Activated naive CD4-positive, alpha-beta T cell treated with anti-CD3 and anti-CD28 coated beads, Interleukin-2, amount 10 ng/mL, durations not matched to agents 7 days and 5 days (primary cell): ENCODE measurements at places on chromosomes 2 and 18.

DNA sequence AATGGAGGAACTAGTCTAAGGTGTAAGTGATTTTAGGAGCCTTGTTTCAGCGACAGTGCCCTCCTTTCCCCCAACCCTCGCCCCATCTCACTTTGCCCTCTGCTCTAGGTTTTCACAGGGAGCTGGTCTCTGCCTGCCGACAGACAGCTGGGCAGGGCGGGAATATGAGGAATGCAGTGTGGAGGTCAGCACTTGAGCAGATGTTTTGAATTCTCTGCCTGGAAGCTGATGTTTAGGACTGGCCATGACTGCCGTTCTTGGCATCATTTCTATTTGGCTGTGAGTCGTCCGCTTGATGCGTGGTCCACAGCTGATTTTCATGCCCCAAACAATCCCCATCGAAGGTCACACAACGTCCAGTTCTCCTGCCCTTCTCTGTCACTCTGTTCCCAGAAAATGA lies 55.1 kb upstream of the SIX3 start:
- no peak for DNase-seq

DNA sequence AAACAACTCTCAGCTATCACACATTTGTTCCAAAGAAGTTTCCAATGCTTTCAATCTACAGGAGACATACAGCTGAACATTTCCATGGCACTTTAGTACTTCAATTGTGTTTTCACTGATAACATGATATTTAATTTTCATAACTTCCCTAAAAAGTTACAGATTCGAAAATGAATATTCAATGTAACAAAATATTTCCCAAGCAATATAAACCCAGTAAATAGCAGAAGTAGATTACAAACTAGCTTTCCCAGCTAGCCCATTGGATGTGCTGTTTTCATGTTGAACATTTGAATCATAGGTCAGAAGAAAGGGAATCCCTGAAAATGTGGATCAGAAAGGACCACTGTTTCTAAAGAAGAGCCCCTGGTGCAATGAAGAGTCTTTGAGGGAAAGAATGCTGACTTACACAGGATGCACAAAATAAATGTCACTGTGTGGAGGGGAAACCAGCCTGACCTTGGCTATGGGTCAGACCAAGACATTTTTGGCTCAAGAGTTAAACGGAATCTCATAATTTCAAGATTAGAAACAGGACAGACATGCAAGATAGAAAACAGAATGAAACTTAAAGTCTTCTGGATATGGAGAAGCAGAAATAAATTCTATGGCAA lies 22.5 kb downstream of the CYTIP start:
- no peak for DNase-seq

DNA sequence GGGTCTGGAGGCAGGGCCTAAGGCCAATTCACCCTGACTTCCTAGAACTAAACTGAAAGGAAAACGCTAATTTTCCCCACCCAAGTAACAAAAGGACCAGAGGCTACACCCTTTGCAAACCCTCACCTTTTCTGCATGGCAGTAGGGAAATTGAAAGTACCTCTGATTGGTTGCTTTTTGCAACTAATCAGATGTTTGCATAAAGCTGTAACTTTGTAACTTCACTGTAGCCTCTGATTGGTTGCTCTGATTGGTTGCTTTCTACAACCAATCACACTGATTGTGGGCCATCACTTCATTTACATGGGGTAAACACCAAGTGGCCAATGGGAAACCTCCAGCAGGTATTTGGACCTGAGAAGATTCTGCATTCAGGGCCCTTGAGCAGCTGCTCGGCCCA lies 20.8 kb downstream of the EIPR1 start:
- no peak for DNase-seq

DNA sequence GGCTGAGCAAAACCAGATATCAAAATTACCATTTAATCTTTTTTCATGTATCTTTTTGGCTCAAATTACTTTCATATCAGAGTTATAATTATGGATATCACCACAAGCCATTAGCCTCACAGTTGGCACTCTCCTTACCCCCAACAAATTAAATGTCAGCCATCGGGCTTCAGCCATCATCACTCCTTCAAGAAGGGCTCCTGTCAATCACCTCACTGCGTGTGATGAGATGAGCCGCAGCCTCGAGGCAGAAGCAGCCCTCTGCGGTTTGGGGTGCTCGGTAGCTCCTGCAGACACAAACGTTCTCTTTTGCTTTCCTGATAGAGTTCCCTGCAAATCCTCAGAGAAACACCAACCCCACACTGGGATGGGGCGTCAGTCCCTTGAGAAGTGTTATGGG lies 94.1 kb downstream of the DNER start:
- no peak for DNase-seq

GRCh38 chr2:37555457-37555856 lies 116.0 kb downstream of the CDC42EP3 start:
- no peak for DNase-seq

GRCh38 chr2:4140281-4140970 lies 437.1 kb downstream of the DCDC2C start:
- no peak for DNase-seq

- DNase-seq, result no peak
These were observed 111.8 kb upstream of the SP3 start for GRCh38 chr2:174076975-174077374.

DNA sequence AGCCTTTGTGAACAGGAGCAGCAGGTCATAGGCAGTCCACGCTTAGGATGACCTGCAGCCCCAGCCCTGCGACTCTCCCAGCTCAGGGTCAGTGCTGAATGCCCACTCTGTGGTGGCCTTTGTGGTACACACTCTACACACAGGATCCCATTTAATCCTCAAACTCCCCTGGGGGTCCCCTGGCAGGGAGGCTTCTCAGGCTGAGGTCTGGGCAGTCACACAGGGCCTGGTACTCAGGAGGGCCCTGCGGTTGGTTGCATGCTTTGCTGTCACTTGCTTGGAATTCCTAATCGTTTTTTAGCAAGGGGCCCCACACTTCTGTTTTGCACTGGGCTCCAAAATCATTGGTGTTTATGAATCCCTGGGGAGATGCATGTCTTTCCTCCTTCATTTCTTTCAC lies 113.0 kb downstream of the EML6 start:
- DNase-seq, result no peak

- no peak for DNase-seq
These were observed 50.2 kb upstream of the EML4 start for GRCh38 chr2:42118754-42119569.
